Right lung (tissue), 10 donors: ENCODE measurements at places on chromosomes 3 and 15. TPM values are rescaled to one million over a fixed set of nuclear protein-coding genes. Genes with fewer than 3 reads are reported as not detected.

The BTLA gene
- polyA plus RNA-seq, result 0.81 TPM

The CLDN11 gene
- polyA plus RNA-seq, result 7.6 TPM

The NLGN1 gene
- polyA plus RNA-seq, result 8.6 TPM

The GP9 gene
- polyA plus RNA-seq, result 3.3 TPM

The RGMA gene
- polyA plus RNA-seq, result 16.9 TPM

The C3orf18 gene
- polyA plus RNA-seq, result 23.6 TPM

The THBS1 gene
- polyA plus RNA-seq, result 127 TPM

The ISLR gene
- polyA plus RNA-seq, result 45.1 TPM

The SKOR1 gene
- polyA plus RNA-seq, result 0.47 TPM

The CYP1A2 gene
- 0.43 TPM for polyA plus RNA-seq

The SLC28A2 gene
- 0.36 TPM for polyA plus RNA-seq

The TRPM1 gene
- not detected for polyA plus RNA-seq

The SNX33 gene
- polyA plus RNA-seq, result 21.9 TPM

The TEX55 gene
- not detected for polyA plus RNA-seq

The MOBP gene
- 0.60 TPM for polyA plus RNA-seq

The SEMA3B gene
- polyA plus RNA-seq, result 25.0 TPM

The GOLGA6L7 gene
- polyA plus RNA-seq, result 0.93 TPM

The MKRN3 gene
- 1.3 TPM for polyA plus RNA-seq

The FAM43A gene
- 15.9 TPM for polyA plus RNA-seq

The WDR93 gene
- polyA plus RNA-seq, result 1.2 TPM

The P2RY1 gene
- polyA plus RNA-seq, result 14.5 TPM

The KCNMB2 gene
- 15.9 TPM for polyA plus RNA-seq

The SLC41A3 gene
- 51.0 TPM for polyA plus RNA-seq

The LRRC31 gene
- 0.06 TPM for polyA plus RNA-seq

The IQCH gene
- 1.8 TPM for polyA plus RNA-seq

The LTK gene
- 2.9 TPM for polyA plus RNA-seq

The CCR8 gene
- not detected for polyA plus RNA-seq

The IRAK2 gene
- polyA plus RNA-seq, result 2.0 TPM

The ROBO2 gene
- 51.8 TPM for polyA plus RNA-seq

The CFAP91 gene
- 7.8 TPM for polyA plus RNA-seq

The DUOXA2 gene
- 0.10 TPM for polyA plus RNA-seq

The KNL1 gene
- 23.8 TPM for polyA plus RNA-seq

The BUB1B gene
- 45.3 TPM for polyA plus RNA-seq

The PATL2 gene
- 1.6 TPM for polyA plus RNA-seq

The NR2E3 gene
- 0.60 TPM for polyA plus RNA-seq

The ACTL6A gene
- 114 TPM for polyA plus RNA-seq

The EBLN2 gene
- 8.4 TPM for polyA plus RNA-seq

The ZBBX gene
- polyA plus RNA-seq, result 7.8 TPM

The MASP1 gene
- 5.8 TPM for polyA plus RNA-seq

The GRM2 gene
- 0.63 TPM for polyA plus RNA-seq

The GOLGA6B gene
- 0.86 TPM for polyA plus RNA-seq

The TMEM41A gene
- polyA plus RNA-seq, result 44.8 TPM
